Cerebellum (tissue), 4 donors: ENCODE measurements at places on chromosomes 16 and 17. TPM values are rescaled to one million over a fixed set of nuclear protein-coding genes. Genes with fewer than 3 reads are reported as not detected.

SP6 gene
- 0.45 TPM for total RNA-seq

DYNLRB2 gene
- 2.1 TPM for total RNA-seq

FXR2 gene
- total RNA-seq: 30.0 TPM

ATAD5 gene
- total RNA-seq: 11.2 TPM

FZD2 gene
- total RNA-seq: 4.4 TPM

- no peak for DNase-seq
These were observed 34.0 kb downstream of the YPEL2 start for GRCh38 chr17:59365383-59365981.

GRCh38 chr17:82079001-82079677 is 13.5 kb upstream of the DUS1L start:
- no peak for DNase-seq

CA5A gene
- not detected for total RNA-seq

SLC5A2 gene
- total RNA-seq: 1.1 TPM

DNA sequence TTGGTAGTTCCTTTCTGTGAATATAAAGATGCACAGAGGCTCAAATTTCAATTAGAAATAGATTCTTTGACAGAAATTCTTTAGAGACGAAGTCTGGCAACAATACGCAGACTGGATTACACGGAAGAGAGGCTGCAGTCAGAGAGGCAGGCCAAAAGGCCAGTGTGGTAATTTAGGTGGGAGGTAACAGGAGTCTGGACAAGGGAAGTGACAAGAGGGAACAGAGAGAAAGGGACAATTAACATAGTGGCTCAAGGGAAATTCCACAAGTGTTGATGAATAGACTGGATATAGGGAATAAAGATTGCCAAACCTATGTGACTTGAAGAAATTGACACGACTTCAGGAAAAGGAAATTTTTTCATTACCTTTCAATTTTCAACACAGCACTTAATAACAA is 54.6 kb downstream of the STX8 start:
- DNase-seq: no peak

GRCh38 chr16:85403693-85404092 is 209.4 kb upstream of the GSE1 start:
- no peak for DNase-seq

MMP28 gene
- total RNA-seq: 4.9 TPM
